ENCODE measurements at places on chromosomes 1 and 21.
A peak's percentile ranks its signal among the peaks of the same experiment; 100 is the strongest.

- DNase-seq: peak; percentile 90
These were observed 142.1 kb upstream of the IPO9 start for GRCh38 chr1:201686714-201687455.

GRCh38 chr1:210516092-210516656 is 187.5 kb downstream of the HHAT start:
- DNase-seq: no peak

- peak; percentile 58 for DNase-seq
These were observed 14.0 kb upstream of the FAAP20 start for GRCh38 chr1:2208309-2209239.

DNA sequence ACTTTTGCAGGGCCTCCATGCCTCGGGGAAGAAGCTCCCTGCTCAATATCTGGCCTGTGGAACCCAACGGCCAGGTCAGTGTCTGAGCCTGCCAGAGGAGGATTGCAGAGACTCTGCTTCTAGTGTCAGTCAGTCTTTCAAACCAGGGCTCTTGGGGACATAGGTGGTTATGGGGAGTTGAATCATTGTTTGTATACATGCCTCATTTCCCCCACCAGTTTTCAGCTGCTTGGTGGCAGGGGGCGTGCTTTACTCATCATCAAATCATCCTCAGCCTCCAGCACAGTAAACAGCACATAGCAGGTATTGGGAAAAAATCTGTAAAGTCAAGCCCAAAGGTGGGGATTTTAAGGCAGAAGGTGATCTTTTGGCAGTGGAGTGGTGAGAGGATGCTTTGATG is 17.4 kb upstream of the FAM89A start:
- no peak for DNase-seq

DNA sequence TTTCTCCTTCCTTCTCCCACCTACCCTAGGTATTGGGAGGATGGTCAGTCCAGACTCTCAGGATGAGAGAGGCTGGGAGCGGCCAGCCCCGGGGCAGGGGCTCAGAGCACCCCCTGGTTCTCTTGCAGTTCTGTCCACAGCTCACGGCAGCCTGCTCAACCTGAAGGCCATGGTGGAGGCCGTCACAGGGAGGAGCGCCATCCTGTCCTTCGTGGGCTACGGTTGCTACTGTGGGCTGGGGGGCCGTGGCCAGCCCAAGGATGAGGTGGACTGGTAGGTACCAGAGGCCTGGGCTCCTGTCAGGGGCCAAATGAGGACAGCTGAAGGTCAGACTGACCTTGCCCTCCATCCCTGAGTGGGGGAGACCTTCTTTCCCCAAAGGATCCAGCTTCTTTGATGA is 4.2 kb downstream of the PLA2G2F start:
- DNase-seq: no peak

DNA sequence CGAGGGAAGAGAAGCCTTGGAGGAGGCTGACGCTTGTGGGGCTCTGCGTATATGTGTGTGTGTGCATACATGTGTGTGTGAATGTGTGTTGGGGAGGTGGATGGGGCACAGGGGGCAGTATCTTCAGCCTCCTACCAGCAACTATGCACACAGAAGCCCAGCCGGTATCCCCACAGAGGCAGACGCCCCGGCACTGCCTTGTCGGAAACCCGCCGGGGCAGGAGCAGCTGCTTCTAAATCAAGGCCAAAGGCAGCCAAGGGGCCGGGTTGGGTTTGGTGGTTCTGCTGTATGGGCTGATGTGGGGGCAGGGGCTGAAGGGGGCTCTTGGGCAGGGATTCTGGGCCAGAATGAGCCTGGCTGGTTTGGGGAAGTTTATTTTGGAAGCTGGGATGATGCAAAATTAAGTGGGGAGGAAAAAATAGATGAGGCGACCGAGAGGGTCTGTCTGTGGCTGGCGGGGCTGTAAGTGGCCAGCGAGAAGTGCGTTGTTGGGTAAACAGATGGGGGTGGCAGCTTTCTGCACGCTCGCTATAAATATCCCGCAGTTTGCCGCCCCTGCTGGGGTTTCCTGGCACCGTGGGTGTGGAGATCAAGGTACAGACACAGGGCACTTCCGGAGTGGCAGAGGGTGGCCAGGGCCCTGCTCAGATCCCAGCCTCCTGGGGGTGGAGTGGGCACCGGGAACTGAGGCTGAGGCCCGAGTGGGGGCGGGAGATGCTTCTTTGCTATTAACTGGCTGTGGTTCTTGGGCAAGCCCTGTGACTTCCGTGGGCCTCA is 11.0 kb upstream of the WNT4 start:
- peak; percentile 37 for DNase-seq

GRCh38 chr1:18093193-18093592 is 14.4 kb upstream of the IGSF21 start:
- no peak for DNase-seq

DNA sequence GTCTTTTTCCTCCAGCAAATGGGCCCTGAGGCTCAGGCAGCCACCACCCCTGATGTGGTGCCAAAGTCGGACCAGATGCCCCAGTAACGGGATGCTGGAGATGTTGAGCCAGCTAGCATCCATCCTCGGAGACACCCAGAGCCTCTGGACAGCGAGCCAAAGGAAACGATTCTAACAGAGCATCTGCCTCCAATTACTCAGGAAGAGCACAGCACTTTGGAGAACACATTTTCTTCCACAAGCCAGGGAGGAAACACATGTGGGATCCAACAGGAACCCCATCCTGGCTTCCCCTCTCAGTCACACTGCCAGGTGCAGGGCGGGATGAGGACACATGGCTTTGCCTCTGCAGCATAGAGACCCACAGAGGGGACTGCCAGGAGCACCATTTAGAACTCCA is 44.9 kb downstream of the C1orf198 start:
- no peak for DNase-seq

DNA sequence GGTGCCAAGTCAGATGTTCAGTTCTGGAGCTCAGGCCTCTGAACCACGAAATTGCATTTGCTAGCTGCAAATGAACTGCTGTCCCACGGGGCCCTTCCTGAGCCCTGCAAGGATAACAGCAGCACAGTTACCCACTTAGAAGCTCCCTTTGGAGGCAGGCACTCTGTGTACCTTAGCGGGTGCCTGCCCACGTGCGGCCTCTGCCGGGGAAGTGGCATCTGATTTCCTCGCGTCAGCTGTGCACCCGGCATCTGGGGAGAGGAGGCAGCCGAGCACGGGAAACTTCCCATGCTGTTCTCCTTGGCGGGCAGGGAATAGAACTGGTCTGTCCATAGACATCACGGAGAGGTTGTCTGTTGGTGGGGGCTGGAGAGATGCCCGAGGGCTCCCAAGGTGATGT is 148.0 kb upstream of the C1orf174 start:
- no peak for DNase-seq

- no peak for DNase-seq
These were observed 9.8 kb downstream of the ACAP3 start for GRCh38 chr1:1297802-1298424.

DNA sequence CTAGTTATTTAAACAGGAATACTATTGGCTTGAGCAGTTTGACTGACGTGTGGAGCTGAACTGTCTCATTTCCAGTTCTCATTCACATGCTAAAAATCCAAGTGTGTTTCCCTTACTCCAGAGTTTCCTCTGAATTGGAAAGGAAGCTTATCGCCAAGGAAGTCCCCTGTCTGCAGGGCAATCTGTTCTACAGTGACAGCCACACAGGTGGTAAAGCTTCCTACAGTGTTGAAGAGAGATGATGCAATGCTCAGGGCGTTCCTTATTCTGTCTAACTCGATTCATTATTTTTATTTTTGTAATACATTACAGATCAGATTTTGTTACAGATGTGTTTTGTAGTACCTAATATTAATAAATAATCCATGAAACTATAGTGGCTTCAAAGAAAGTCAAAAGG is 41.3 kb downstream of the ADAMTS5 start:
- no peak for DNase-seq

GRCh38 chr1:68202239-68202832 is 30.0 kb downstream of the WLS start:
- no peak for DNase-seq
